Activated T-cell treated with anti-CD3 and anti-CD28 coated beads for 1 hour (primary cell): ENCODE measurements at places on chromosomes 5 and 9.

GRCh38 chr9:107049046-107049802, 186.3 kb downstream of the ZNF462 start:
- no peak for DNase-seq

DNA sequence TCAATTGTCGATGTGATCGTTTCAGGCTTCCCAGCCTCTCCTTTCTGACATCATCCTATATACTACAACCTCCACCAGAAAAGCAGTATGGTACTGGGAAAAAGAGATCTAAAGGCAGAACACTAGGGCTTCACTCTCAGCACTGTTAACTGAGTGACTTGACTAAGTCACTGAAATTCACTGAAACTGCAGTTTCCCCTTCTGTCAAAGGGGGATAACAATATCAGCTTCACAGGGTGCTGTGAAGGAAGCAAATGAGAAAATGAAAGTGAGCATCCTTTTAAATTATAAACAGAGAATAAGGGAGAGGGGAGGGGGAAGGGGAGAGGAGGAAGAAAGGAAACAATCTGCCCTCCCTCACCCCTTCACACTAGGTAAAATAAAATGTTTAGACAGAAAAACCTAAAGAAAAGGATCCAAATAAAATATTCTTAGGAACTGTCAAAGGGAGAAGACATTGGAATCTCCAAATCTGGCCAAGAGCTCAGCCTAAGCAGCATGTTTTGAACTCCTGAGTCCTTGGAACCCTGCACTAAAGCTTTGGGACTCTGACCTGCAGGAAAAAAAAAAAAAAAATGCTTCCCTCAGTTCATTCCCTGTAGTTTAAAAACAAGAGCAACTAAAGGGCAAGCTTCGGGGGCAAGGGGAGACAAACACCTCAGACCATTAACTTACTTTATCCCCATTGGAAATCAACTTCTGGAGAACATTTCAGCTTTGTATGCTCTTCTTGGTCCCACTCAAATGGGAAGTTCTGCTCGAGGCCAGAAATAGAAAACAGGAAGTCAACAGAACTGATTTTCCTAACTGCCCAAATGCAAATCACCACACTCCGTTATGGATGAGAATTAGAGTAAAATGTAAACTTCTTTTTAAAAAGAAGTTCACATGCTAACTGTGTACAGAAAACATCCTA, 178.3 kb downstream of the DEPDC1B start:
- no peak for DNase-seq

DNA sequence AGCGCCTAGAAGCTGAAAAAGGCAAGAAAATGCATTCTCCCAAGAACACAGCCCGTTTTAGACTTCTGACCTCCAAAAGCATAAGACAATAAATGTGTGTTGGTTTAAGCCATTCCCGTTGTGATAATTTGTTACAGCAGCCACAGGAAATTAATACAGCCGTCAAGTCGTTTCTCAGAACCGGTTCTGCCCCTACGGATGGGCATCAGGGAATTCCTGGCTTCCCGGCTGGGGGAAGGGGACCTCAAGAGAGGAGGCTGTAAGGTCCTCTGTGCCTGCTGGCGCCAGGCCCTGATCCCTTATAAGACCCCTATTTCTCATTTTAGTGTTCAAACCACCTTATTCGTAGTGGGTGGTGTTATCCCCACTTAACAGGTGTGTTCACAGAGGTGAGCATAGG, 50.6 kb upstream of the RPL26L1 start:
- DNase-seq: no peak

DNA sequence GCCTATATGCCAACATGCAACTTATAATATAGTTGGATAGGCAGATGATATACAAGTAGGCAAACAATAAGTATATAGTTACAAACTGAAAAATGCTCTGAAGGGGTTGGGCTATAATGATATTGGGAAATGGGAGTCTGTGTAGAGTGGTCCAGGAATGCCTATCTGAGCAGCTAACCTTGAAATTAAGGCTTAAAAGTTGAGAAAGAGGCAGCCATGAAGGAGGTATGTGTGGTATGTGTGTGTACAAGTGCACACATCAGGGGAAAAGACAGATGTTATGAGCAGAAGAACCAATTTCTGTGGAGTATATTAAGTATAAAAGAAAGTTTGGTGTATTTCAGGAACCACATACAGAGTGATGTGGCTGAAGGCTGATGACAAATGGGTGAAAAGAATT, 154.9 kb upstream of the PAPPA start:
- no peak for DNase-seq
